ENCODE measurements at places on chromosomes 1 and 21.
A peak's percentile ranks its signal among the peaks of the same experiment; 100 is the strongest.

GRCh38 chr1:223142269-223142668, 779 bp downstream of the TLR5 start:
- DNase-seq, result no peak

DNA sequence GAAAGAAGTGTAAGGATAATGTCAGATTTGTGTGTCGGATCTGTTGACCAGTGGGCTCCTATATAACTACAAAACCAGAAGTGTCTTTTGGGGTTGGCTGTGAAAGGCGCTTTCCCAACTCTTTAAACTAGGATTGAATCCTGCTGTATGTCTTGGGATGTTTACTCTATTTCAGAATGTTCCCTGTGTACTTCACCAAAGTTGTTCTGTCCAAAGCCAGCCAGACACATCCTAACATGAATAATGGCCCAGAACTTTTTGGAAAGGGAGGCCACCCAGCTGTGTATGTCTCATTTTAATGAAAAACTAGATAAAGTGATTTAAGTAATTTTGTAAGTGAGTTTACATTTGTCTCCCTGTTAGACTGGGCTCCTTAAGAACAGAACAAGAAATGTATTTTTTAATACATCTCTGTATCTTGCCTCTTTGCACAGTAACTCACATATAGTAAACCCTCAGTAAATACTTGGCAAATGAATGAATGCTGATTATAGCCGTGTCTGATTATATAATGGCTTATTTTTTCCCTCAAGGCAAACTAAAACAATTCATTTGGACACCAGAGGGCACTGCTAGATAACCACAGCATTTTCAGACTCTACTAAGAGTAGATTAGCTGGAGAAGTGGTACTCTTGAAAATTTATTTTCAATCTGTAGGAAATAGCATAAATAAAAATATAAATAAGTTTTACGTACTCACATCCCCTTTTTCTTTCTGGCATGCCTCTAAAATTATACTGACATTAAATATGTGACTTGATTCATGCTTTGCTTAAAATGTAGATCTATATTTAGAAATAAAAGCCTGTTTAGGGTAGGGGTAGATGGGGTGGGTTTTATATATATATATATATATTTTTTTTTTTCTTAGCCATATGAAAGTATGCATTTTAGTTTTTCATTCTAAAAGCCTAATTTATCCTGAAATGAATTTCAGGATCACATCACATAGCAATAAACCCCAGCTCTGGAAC, 23.8 kb downstream of the TSEN15 start:
- peak; percentile 82 for DNase-seq

DNA sequence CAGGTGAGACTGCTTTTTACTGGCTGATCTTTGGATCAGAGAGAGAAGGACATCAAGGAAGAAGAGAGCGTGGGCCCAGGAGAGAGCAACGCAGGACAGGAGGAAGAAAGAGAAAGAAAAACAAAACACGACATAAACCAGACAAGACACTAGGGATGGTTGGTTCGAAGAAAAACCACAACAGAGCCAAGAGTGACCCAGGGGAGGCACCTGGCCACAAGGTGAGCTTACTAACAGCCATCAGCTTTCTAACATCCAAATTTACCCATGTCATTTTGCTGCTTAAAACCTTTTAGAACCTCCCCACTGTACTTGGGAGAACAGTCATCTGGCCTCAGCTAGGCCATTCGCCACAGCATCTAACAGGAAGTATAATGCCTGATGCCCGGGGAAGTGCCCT, 57.8 kb downstream of the ARHGEF11 start:
- no peak for DNase-seq

- DNase-seq, result no peak
Observed at GRCh38 chr21:20026543-20026942, 971.7 kb upstream of the NCAM2 start.

DNA sequence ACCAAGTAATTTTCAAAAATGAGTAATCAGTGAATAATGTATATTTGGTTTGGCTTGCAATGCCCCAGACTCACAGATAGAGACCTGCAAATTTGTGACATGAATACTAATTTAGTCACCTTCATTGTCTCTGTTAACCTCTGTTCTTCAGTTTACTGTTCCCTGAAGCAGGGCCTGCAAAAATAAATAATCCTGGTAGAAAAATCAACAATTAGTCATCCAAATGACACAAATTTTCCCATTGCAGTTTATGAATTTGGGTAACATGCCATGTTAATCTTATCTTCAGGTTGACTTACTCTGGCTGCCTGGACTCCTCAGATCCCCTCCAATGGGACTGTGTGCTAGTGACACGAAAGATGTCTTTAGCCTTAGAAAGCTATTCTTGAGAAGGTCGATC, 289.5 kb downstream of the PAPPA2 start:
- no peak for DNase-seq

- peak; percentile 91 for DNase-seq
Observed at GRCh38 chr1:109640285-109640865, 15.5 kb upstream of the GSTM4 start.

- no peak for DNase-seq
Observed at GRCh38 chr1:153939476-153939875, 7.0 kb downstream of the DENND4B start.

GRCh38 chr1:214446772-214447556, 104.4 kb downstream of the PTPN14 start:
- DNase-seq, result no peak

- DNase-seq, result no peak
Observed at GRCh38 chr1:62882201-62883104, 98.5 kb downstream of the ATG4C start.

GRCh38 chr1:201253411-201253810, 29.9 kb upstream of the PKP1 start:
- no peak for DNase-seq

GRCh38 chr1:222940906-222941305, 126.1 kb downstream of the DISP1 start:
- DNase-seq, result no peak

- DNase-seq, result peak; percentile 97
Observed at GRCh38 chr1:247415423-247416361, at the start of gene NLRP3. NLRP3 (plus strand) TSS chr1:247416173; CDS start chr1:247418801, 2,628 bp downstream.

- DNase-seq, result peak; percentile 41
Observed at GRCh38 chr1:91529856-91530255, 29.2 kb downstream of the CDC7 start.

GRCh38 chr21:43689556-43690337, 29.2 kb upstream of the PDXK start:
- no peak for DNase-seq

DNA sequence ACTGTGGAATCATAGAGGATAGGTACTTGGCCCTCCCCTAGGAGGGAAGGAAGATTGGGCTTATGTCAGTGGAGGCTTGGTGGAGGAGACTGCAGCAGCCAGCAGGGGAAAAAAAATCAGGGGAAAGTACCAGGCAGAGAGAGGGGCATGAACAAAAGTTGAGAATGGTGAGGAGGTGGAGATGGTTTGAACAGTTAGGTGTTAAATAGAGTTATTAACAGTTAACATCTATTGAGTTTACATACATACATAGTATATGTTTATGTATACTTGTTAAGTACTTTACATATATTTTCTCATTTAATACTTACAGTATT, 136.5 kb upstream of the HNRNPU start:
- no peak for DNase-seq

DNA sequence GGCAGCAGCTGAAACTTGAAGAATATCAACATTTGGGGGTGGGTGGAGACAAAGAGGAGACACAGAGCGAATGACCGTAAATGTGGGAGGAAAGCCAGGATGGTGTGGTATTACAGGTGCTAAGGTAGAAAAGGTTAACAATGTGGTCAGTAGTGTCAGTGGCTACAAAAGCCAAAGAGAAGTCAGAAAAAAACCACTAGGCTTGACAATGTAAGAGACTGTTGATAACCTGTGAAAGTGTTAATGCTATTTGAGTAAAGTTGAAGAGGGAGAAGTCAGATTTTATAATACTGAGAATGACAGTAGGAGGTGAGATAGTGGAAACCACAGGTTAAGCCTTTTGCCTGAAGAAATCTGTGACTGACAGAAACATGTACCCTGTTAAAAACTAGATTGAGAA, 120.8 kb downstream of the CLEC20A start:
- no peak for DNase-seq
